Vein endothelial cell (primary cell): ENCODE measurements at places on chromosomes 12 and 14. TPM values are rescaled to one million over a fixed set of nuclear protein-coding genes. Genes with fewer than 3 reads are reported as not detected.

Gene COCH
- total RNA-seq: 0.29 and 0.65 TPM in 2 replicates

Gene ASB2
- total RNA-seq: not detected in 2 replicates

Gene RPAP3
- 10.1 and 18.2 TPM in 2 replicates for total RNA-seq

Gene GARIN6
- not detected in 2 replicates for total RNA-seq

Gene SERPINA12
- total RNA-seq: not detected in 2 replicates

Gene KRT82
- not detected in 2 replicates for total RNA-seq

Gene IL31
- total RNA-seq: not detected in 2 replicates

Gene GPR137C
- 0.33 and 0.48 TPM in 2 replicates for total RNA-seq

Gene HOXC4
- not detected in 2 replicates for total RNA-seq

Gene FAM186B
- 0.48 and 0.65 TPM in 2 replicates for total RNA-seq

Gene ACVR1B
- 12.4 and 18.3 TPM in 2 replicates for total RNA-seq

Gene TCL1B
- total RNA-seq: not detected in 2 replicates

Gene NUBPL
- 6.9 and 8.1 TPM in 2 replicates for total RNA-seq

Gene EML5
- under 0.01 and 0.10 TPM in 2 replicates for total RNA-seq

Gene PTPRB
- 217 and 257 TPM in 2 replicates for total RNA-seq

Gene MYO1H
- not detected in 2 replicates for total RNA-seq

Gene SSTR1
- total RNA-seq: 0.29 and 0.33 TPM in 2 replicates

Gene DIO2
- not detected in 2 replicates for total RNA-seq

Gene CDH24
- 10.8 and 18.9 TPM in 2 replicates for total RNA-seq

Gene ASPG
- total RNA-seq: not detected in 2 replicates

Gene NEUROD4
- total RNA-seq: not detected in 2 replicates

Gene TAPBPL
- total RNA-seq: 8.2 and 9.3 TPM in 2 replicates

Gene ATP5MC2
- total RNA-seq: 166 and 176 TPM in 2 replicates

Gene GNB3
- 2.6 and 2.9 TPM in 2 replicates for total RNA-seq

Gene PIWIL1
- not detected in 2 replicates for total RNA-seq

Gene OTUB2
- total RNA-seq: 1.6 and 2.3 TPM in 2 replicates

Gene ERBB3
- 0.33 and 0.48 TPM in 2 replicates for total RNA-seq

Gene KRT73
- total RNA-seq: not detected in 2 replicates

Gene OR4E2
- total RNA-seq: not detected in 2 replicates

Gene SIX4
- total RNA-seq: 4.5 and 6.9 TPM in 2 replicates

Gene NOVA1
- total RNA-seq: 0.86 and 1.3 TPM in 2 replicates

Gene VWF
- total RNA-seq: 1,356 and 2,070 TPM in 2 replicates

Gene SLC6A13
- 0.10 TPM in 1 of 2 replicates, not detected in the other for total RNA-seq

Gene CDK2
- total RNA-seq: 27.1 and 33.1 TPM in 2 replicates

Gene A2M
- total RNA-seq: 24.5 and 37.6 TPM in 2 replicates

Gene PRH2
- 0.65 TPM in 1 of 2 replicates, not detected in the other for total RNA-seq
